ENCODE measurements at places on chromosomes 2 and 18.

GRCh38 chr18:26479065-26479680 is 69.2 kb downstream of the KCTD1 start:
- DNase-seq, result no peak

DNA sequence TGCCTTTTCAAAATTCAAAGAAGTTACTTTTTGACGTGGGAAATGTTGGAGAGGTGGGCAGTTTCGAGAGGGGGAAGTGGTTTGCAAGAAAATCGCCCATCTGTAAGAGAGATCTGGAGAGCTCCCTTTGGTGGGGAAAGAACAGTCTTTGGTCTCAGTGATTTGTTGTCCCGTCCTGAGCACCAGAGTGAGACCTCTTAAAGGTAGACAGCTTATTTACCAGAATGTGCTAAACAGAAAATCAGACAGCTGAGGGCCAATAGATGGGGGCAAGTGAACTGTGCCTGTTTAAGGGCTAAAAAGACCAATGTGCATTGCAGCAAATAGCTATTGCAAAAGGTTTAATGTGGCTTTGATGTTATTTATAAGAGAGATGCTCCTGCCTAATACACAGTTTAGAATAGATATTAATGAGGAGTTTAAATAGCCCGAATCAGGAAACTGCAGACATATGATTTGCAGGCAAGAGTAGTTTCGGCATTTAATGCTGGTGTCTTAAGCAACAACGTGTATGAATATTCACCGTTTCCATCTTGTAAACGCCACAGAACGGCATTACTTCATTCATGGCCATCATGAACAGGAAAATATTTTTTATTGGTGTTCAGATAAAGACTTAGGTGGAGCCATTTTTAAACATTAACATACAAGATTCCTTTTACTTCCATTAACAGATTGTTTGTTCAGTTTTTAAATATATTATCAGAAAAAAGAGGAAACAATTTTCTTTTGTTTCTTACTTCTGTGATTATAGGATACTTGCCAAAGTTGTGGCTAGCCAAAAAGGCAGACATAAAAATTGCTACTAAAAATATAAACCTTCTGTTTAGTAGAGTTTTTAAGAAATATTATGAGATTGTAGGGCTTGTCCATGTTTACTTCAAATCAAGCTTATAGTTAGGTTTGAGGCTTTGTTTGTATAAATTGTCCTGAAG is 29.6 kb downstream of the ARHGAP15 start:
- DNase-seq, result no peak

- no peak for DNase-seq
Measured at GRCh38 chr2:223668302-223668998, 66.3 kb upstream of the SCG2 start.

DNA sequence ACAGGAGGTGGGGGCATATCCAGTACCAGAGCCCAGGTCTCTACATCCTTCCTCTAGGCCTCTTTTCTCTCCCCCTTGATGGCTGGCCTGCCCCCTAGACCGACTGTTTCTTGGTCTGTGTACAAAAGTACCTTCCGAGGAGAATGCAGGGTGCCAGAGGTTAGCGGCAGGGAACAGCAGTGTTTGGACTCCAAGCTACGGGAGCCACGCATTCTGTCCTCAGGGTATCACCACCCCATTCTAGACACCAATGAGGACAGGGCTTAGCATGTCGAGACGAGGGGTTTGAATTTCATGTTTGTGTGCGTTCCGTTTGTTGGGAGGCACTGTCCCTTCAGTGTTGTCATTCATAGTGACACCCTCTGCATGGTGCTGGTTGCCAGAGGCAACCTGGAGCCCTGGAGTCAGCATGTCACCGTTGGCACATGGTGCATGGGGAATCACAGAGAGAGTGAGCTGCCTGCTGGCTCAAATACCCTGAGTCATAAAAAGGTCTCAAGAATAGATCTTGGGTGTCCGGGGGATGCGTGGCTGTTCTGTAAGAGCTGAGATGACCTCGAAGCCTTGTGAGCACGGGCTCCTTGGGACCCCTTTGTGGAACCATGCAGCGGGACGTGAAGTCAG is 57.2 kb upstream of the LDLRAD4 start:
- DNase-seq, result no peak

DNA sequence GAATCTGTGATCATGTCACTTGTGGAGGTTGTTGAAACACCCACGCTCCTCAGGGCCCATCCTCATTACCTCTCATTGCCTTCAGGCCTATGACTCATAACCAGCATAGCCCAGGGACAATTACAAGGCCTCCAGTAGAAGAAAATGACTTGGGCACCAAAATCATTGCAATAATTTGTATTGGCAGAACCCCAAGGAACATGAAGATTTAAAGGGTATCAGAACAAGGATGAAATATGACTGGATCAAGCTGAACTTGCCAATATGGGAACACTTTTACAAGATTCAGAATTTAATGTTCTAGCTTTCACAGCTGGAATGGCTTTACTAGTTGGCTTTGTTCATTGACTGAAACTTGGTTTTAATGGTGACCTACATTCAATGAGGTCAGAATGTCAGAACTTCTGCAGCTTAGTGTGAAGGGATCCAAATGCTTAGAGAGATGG is 156.4 kb downstream of the COPS8 start:
- DNase-seq, result no peak

GRCh38 chr2:554444-554843 is 122.8 kb downstream of the TMEM18 start:
- no peak for DNase-seq

DNA sequence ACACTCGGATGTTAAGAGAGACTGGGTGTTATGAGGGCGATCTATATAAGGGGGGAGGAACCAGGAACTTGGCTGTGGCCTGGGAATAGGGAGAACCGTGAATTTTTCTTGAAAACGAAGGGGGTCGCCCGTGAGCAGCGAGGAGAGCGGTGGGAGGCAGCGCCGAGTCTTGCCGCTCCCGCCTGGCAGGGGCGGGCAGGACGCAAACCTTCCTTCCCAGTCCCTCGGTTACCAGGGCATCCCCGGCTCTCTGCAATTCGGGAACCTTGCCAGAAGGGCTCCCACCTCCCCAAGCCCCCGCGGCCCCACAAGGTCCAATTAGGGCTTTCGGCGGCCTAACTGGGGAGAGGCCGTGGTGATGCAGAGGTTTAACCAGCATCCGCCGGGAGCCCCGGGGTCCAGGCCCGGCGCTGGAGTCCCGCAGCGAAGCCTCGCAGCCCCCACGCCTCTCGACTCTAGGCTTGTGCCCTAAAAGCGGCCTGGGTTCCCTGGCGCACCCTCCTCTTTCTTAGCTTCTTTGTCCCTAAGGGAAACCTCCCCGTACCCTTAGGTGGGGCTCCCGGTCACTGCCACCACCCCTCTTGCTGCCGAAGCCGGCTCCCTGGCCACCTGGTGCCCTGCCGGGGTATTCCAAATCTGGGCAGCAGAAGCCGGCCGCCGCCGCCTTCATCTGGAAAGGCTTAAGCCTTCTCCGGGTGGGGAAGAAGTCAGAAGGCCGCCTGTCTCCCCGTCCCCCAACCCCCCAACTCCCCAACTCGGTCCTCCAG is 680 bp upstream of the FHOD3 start:
- DNase-seq, result no peak

DNA sequence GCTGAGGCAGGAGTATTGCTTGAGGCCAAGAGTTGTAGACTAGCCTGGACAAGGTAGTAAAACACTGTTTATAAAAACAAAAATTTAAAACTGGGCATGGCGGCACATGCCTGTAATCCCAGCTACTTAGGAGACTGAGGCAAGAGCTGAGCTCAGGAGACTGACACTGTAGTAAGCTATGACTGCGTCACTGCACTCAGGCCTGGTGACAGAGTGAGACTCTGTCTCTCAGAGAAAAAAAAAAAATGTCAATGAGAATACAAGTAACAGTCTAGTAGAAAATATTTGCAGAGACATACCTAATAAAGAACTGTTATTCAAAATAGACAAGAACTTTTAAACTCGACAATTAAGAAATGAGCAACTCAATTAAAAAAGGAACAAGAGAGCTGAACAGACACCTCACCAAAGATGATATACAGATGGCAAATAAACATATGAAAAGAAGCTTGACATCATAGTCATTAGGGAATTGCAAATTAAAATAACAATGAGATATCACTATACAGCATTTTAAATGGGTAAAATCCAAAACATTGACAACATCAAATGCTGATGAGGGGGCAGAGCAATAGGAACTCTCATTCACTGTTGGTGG is 624.3 kb upstream of the ZEB2 start:
- no peak for DNase-seq

DNA sequence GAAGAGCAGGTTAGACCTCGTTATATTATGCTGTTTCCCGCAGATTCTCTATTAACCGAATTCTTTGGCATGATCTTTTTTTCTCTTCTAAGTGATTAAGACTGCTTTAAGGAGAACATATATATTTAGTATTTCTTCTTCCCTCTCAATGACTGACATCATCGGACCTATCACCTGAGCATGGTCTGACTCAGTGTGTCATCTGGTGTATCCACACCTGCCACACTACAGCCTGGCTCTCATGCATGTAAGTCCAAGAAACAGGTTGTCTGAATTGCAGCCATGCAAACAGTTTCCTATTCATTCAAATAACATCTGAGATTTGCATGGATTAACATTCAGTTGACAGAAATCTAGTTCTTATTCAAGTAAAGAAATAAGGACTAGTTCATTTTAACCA is 55.1 kb upstream of the CWC22 start:
- no peak for DNase-seq

GRCh38 chr2:104378853-104379374 is 475.0 kb upstream of the POU3F3 start:
- no peak for DNase-seq

GRCh38 chr2:96308248-96308647 is 2.9 kb upstream of the SNRNP200 start:
- DNase-seq, result no peak

DNA sequence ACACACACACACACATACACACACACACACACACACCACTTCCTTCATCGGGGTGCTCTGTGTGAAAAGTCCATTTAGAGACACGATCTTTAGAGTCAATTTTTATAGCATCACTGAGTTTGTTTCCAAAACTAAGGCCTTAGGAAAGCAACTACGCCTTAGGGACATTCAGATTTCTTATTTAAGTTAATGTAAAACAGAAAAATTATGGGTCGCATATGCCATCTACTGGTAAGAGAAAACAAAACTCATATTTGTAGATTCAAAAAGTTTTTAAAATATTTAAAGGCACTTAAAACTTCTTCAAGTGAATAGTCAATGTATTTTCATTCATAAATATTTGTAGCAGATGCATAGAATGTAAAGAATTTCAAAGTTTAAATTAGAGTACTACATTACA is 166.2 kb downstream of the ATAD2B start:
- no peak for DNase-seq

DNA sequence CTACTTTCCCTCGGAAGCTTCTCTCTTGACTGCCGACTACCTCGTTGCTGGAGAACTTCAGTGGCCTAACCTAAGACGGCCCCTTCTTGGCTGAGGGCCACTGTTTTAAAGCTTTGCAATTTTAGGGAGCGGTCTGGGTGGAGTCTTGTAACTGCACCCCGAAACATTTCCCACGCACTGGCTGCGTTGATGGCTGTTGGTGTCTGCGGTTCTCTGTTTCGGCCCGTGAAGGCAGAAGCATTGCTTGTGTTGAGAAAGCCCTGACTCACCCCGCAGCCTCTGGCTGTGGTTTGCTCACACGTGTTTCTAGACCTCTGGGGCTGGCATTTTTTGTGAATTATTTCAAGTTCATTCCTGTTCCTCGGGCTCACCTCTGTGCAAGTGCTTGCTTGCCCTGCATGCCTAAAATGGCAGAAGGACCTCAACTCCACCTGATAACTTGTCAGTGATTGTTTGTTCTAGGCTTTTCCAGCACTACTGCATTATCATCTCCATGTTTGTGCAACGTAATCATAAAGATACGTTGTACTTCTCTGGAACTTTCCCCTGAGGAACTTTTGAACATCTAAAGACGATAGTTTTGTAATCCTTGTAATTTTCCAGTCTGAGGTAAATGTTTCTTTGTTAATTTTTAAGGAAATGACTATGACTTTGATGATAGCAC is 94.2 kb upstream of the DLX2 start:
- DNase-seq, result no peak

DNA sequence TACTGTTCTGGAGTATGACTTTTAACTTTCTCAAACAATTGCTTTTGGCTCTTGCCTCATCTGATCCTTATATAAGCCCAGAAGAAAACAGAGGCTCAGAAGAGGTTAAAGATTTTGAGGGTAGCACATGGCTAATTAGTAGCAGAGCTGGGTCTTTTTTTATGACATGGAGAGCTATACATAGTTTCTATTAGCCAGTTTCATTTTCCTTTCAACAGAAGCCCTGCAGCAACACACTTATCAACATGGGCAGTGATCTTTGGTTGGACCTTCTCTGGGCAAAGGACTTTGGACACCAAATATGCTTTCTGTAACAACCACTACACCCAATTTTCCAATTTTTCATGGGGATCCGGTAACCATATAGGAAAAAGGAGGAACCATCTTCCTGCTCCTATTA is 64.9 kb downstream of the NCKAP5 start:
- DNase-seq, result no peak

GRCh38 chr2:168669151-168669550 is 133.3 kb upstream of the NOSTRIN start:
- no peak for DNase-seq

- DNase-seq, result no peak
Measured at GRCh38 chr2:74072565-74072964, 75.1 kb downstream of the BOLA3 start.

DNA sequence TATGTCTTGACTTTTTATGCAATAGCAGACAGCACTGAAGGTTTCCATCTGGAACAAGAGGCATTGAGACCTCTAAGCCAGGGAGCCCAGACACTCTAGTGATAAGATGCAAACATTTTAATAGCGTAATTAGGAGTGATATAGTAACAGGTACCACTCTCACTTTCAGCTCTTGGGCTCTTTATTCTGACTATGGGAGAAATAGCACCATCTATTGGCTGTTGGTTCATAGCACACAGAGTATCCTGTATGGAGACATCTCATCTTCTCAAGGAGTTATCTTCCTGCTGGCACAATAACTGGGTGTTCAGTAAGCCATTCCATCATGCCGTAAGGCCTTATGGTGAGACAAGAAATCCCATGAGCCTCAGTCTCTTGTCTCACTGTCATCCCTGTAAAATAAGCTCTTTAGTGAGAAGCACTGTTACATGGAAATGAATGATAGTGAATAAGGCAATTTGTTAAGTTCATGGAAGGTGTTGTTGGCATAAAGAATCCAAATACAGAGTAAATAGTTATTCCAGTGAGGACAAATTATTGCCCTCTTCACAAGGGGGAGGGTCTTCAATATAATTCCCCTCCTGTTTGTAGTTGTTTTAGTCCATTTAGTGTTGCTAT is 48.3 kb downstream of the THUMPD2 start:
- DNase-seq, result peak; percentile 12

DNA sequence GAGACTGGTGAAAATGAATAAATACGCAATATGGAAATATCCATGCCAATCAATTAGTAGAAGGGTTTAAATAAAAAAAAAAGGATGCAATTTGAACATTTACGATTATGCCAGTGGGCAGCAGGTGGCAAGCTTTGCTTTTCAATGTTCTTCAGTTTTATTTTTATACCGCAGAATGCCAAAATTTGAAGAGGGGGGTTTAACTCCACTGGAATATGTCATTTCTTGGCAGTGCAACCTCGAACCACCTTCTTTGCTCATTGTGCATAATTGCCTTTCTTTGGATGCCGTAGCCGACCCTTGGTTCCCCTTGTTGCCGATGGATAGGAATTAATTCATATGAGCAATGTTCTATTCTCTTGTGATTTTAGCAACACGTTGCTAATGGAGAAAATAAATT is 88.0 kb downstream of the LTBP1 start:
- DNase-seq, result no peak

All from NCI-H187 (cell line).